HT1080 (cell line): ENCODE measurements at places on chromosomes 2 and 18.

- DNase-seq, result no peak
Observed at GRCh38 chr18:58354791-58355190, 274.1 kb downstream of the ALPK2 start.

- DNase-seq, result peak; percentile 93
Observed at GRCh38 chr2:25558262-25558661, 115.1 kb downstream of the DTNB start.

- DNase-seq, result peak; percentile 29
Observed at GRCh38 chr2:42513252-42513918, 19.6 kb upstream of the KCNG3 start.

DNA sequence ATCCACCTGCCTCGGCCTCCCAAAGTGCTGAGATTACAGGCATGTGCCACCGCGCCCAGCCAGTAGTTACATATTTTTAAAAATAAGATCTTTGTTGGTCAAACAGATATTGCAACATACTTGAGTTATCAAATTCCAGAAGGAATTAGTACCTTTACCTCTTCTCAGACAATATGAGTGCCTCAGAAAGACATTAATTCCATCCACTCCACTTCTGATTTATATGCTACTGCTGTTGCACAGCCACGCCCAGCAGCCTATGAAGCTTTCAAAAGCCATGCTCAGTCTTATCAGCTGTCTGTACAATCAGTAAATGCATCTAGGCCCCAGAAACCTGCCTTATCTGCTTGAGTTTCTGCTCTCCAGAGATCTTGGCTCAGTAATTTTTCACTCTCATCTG is 47.8 kb downstream of the MEX3C start:
- no peak for DNase-seq

GRCh38 chr2:219277703-219278654 is 1.2 kb upstream of the DNAJB2 start:
- peak; percentile 73 for DNase-seq

- DNase-seq, result no peak
Observed at GRCh38 chr2:47903781-47904490, 2.4 kb downstream of the FBXO11 start.

DNA sequence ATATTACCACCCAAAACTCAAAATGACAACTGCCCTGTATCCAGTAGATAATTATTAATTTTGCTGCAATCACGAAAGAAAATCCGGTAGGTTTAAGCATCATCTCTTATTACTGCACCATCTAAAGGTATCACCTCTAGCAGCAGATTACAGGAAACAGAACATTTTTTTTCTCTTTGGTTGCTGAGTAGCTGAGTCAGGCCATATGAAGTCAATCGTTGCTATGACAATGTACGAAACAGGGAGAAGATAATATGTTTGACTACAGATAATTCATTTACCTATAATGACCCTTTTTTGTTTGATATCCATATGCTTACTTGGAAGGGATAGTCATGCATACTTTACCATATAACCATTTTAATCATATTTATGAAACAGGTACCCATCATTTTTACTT is 831.6 kb upstream of the CHAC2 start:
- DNase-seq, result peak; percentile 44

GRCh38 chr18:54813977-54814565 is 14.2 kb upstream of the RAB27B start:
- no peak for DNase-seq

- DNase-seq, result peak; percentile 67
Observed at GRCh38 chr2:220499225-220499624, 871.8 kb downstream of the SLC4A3 start.

GRCh38 chr2:8753609-8754008 is 71.8 kb downstream of the ID2 start:
- DNase-seq, result no peak

DNA sequence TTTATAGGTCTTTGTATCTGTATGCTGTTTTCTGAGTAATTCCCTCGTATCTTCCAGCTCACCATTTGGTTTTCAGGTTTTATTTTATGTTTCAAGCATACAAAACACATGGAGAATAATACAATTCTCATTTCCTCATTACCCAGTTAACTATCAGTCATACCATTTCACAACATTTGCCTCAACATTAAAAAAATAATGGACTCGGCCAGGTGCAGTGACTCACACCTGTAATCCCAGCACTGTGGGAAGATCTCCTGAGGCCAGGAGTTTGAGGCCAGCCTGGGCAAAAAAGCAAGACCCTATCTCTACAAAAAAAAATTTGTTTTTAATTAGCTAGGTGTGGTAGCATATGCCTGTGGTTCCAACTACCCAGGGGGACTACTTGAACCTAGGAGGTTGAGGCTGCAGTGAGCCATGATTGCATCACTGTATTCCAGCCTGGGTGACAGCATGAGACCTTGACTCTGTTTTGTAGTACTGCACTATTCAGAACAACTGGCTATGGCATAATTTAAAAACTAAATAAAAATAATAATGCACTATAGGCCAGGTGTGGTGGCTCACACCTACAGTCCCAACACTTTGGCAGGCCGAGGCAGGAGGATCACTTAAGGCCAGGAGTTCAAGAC is 20.3 kb downstream of the NPC1 start:
- DNase-seq, result no peak

- DNase-seq, result no peak
Observed at GRCh38 chr2:26002632-26003310, 20.5 kb upstream of the KIF3C start.

DNA sequence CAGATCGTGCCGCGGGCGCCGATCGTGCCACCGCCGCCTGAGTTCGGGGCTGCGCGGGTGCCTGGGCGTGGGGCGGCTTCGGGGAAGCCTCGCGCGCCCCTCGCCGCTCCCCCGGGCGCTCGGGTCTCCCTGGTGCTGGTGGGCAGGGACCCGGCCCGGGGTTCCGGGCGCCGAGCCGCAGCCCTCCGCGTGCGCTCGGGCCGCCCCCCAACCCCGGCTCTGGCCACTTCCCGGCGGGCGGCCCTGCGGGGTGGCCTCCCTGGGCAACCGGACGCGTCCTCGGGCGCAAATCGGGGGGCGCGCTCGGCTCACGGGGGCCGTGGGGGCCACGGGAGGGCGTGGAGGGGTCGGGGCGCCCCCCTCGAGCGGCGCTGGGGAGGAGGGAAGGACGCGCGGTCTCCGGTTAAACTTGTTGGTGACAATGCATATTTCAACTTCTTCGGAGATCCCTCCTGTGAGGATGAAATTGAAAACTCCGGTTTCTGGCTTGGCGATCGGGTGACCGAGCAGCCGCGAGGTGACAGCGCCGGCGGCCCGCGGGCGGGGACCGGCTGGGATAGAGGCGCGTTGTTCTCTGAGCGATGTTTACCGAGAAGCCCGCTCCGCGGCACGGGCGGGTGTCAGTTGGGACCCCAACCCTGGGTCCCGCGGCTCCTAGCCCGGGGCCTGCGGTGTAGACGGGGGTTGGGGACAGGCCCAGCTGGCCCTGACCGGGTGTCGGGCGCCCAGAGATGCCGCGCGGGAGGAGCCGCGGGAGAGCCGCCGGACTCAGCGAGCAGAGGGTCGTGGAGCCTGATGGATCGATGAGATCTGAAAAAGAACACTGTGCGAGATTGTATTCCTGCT is 676 bp downstream of the SH3BP4 start:
- DNase-seq, result no peak

DNA sequence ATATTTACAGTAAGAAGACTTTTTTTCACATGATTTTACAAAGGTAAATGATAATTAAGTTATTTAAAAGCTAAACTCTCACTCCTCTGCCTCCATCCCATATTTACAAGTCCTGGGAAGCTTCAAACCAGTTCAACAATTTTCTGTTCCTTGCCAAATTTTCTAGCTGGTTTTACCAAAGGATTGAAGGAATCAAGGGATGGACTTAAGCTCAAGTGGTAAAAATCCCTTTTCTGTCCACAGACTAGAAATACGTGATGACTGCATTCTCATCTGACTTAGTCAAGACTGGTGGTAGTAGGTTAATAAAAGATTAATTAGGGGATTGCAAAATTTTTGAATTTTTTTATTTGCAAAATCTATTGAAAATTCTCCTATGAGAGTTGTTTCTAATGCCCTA is 297.3 kb downstream of the MTX2 start:
- DNase-seq, result no peak

DNA sequence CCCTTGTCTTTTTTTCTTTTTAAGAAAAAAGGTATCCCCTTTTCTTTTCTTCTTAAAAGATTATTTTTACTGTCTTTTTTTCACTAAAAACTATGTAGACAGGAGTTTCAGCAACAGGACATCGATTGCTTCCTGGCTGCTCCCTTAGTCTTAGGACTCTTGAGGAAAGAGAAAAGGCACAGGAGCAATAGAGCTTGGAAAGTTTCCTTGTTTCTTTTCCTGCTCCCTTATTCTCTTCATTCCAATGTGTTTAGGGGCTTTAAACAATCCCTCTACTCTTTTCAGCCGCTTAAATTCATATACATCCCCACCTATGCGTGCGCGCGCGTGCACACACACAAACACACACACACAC is 225.9 kb upstream of the FBXO11 start:
- no peak for DNase-seq

GRCh38 chr18:48749768-48750167 is 201.0 kb downstream of the SMAD7 start:
- no peak for DNase-seq

DNA sequence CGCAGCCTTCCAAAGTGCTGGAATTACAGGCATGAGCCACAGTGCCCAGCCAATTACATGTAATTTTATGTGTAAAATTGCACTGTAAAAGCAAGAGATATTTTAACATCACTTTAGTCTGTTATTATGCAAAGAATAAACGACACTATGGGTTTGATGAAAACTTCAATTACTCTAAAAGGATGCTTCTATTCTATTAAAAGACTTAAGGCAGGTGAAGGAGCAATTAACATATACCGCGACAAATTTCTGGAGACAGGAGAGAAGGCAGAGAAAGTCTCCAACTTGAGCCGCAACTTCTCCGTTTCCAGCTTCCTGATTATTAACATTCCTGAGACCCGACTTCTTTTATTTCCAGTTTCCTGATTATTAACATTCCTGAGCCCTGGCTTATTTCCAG is 53.7 kb downstream of the FAM210A start:
- no peak for DNase-seq

DNA sequence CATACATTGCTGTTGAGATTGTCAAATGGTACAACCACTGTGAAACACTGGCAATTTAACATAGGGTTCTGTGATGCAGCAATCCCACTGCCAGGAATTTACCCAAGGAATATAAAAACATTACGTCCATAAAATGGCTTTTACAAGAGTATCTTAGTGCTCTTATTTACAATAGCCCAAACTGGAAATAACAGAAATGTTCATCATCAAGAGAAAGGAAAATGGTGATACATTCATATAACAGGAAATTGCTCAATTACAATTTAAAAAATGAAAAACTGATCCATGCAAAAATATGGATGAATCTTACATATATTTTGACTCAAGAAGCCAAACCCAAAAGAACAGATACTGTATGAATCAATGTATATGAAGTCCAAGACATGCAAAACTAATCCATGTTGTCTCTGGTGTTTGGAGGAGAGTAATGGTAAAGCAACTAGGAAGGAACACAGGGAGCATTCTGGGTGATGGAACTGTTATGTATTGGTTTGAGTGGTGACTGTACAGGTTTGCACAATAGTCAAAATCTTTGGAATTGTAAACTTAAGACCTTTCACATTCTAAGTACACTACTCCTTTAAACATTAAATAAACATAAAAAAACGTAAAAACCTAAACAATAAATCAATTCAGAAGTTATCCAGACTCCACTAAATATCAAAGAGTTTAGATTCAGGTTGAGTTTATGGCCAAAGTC is 104.8 kb upstream of the WDR75 start:
- DNase-seq, result no peak
